ENCODE measurements at places on chromosomes 1 and 21.

DNA sequence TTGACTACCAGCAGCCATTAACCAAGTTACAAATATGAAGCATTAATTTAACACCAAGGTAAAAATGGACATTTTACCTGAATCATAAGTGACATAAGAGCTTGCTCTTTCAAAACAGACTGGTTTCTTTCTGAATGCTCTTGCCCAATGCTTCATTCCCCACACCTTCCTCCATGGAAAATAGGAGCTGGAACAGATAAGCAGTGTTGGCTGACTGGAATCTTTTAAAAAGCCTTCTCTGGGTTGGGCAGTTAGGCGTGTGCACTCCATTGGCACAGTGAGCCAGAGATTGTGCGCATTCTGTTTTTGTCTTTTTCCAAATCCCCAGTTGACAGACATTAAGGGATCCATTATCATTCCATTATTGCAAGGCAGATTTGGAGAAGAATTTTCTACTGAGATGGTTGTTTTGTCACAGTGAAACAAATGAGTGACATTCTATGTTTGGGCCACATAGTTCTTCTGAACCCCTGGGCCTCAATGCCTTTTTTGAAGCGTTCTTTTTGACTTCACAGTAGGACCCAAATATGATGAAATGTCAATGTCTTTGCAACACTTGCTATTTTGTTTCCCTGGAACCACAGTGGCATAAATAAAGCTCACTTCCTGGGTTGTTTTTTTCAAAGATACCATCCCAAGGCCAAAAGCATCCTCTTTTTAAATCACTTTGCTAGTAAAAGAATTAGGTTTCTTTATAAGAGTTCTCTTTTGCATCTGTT, 32.3 kb downstream of the LRRC8B start:
- no peak for DNase-seq

GRCh38 chr1:182069028-182069466, 7.5 kb upstream of the ZNF648 start:
- DNase-seq = peak; percentile 60

DNA sequence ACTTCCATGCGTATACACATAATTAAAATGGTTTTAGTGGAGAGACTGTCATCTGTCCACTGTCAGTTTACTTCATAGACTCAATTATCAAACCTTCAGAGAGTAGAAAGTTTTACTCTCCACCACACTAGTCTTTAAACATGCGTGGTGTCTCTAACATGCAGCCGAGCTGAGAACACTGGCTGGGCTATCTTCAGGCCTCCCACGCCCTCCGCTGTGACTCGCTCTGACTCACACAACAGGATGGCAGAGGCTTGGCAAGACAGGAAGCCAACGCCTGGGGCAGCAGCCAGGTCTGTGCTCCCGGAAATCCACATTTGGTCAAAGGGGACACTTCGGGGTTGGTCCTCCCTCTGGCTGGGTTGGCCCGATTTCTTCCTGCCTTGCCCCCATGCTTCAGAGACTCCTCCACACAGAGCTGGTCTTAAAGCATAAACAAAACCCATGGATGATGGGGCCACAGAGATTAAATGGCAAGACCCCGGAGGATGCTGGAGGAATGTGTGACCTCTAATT, 22.7 kb upstream of the IFNGR2 start:
- no peak for DNase-seq

DNA sequence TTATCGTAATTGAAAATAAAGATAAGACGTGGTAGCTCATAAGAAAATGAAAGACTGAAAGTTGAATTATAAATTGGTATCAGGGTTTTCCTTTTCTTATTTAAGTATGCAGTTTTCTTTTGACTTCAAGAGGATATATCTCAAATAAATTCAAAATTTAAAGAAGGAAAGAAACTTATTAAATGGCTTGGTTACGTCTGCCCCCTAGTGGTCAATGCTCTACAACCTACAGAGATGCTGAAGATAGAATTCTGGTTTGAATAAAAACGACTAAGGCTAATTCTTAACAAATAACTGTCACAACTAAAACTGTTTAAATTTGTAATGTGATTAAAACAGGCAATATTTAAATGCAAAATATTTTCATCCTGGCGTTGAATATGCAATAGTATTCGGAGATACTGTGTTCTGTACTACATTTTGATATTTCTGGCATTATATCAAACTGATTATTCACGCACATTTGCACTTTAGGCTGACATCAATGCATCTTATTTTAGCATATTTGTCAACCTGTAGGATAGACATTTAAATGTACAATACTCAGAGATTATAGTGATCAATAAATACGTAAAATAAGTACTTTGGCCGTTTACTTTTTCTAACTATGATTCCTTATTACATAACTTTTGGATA, 26.8 kb downstream of the IFI44 start:
- DNase-seq = peak; percentile 63

Measured in NCI-H1105 (cell line).